ENCODE measurements at places on chromosomes 2 and 18.
A peak's percentile ranks its signal among the peaks of the same experiment; 100 is the strongest.

- DNase-seq: no peak
Observed at GRCh38 chr2:125160947-125161346, 1135.9 kb downstream of the CNTNAP5 start.

GRCh38 chr18:49344096-49344495 is 116.3 kb downstream of the DYM start:
- DNase-seq: no peak

- DNase-seq: no peak
Observed at GRCh38 chr2:62343206-62343605, 147.3 kb downstream of the B3GNT2 start.

DNA sequence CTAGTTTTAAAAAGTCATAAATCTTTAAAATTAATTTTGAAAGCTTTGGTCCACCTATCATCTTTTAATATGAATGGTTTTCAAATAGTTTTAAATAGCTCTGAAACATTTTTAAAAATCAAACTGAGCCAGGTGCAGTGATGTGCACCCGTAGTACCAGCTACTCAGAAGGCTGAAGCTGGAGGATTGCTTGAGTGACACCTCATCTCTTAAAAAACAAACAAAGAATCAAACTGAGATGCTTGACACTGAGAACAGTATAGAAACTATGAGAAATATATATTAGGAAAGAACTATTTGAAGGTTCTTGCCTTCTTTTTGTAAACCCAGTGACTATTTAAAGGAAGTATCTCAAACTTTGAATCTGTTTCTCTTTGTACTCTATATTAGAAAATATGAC is 67.4 kb downstream of the BARD1 start:
- no peak for DNase-seq

DNA sequence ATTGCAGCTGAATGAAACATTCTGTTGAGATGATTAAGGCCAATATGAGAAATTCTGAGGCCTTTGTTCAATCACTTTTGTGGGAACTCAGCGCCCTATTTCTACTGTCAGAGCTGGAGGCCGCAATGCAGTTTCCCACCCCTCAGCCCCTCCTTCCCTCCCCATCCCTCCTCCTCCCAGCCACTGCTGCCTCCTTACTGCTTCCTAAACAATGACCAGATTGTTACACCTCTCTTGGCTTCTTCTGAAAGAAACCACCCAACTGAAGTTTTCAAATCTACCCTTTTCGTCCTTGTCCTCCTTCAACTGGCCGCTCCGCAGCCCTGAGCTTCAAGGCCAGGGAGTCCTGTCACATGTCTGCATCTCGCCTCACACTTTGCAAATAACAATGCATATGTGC is 36.7 kb upstream of the MAPK4 start:
- no peak for DNase-seq

GRCh38 chr2:157413326-157414035 is 30.4 kb downstream of the CYTIP start:
- peak; percentile 87 for DNase-seq

DNA sequence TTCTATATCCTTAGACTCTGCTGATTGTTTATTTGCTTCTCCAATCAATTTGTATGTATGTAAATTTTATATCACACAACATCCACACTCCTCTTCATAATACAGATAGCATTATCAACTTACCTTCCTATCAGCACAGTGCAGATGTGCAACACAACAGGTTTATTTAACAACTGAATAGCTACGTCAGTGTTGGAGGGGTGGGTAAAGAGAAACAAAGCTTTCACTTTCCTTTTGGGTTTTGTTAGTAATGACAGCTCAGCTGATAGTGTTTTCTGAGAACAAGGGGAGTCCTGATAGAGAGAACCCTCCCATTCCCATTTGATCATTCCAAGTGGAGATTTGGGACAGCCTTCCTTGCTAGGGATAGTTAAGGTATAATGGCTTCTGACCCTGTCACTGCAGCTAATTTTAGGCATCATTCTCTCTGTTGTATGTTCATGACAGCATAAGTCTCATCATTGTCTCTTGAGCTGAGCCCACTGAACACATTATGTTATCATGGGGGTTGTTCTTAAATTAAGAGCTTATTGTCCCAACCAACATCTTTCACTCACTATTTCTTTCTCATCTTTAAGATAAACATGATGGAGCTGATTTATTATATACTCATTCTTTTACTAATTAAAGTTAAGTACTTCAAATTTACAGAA is 227.7 kb downstream of the GPD2 start:
- no peak for DNase-seq

GRCh38 chr2:156189143-156189542 is 143.4 kb downstream of the NR4A2 start:
- no peak for DNase-seq

DNA sequence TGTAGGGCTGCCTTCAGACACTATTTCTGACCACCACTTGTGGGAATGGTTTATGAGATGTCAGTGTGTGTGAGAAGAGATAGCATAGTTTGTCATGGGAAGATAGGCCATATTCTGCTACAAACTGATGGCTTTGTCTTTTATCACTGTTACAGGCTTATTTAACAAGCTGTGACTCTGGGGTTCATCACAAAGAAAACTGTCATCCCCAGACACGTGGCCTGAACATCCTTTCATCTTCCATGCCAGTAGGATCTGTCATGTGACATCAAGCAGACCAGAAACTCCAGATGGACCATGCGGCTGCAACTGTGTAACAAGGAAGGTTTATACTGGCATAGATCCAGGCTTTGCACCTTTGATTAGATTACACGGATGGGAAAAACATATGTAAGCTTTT is 128.6 kb upstream of the KCNH7 start:
- no peak for DNase-seq

GRCh38 chr2:39094717-39095363 is 26.0 kb downstream of the SOS1 start:
- DNase-seq: no peak

- DNase-seq: no peak
Observed at GRCh38 chr2:231347081-231347480, 48.4 kb upstream of the B3GNT7 start.

- no peak for DNase-seq
Observed at GRCh38 chr2:10446631-10447030, 1.5 kb downstream of the ODC1 start.

GRCh38 chr2:178892751-178893625 is 85.8 kb upstream of the TTN start:
- no peak for DNase-seq

Data from central memory CD4-positive, alpha-beta T cell (primary cell).